ENCODE measurements at places on chromosomes 1 and 21. TPM values are rescaled to one million over a fixed set of nuclear protein-coding genes. Genes with fewer than 3 reads are reported as not detected.

Gene PDE9A
- total RNA-seq = 1.3 TPM

Gene KIAA0040
- total RNA-seq = 4.2 TPM

Gene FUCA1
- 33.8 TPM for total RNA-seq

Gene FCRL5
- not detected for total RNA-seq

- peak; percentile 7 for DNase-seq
Measured at GRCh38 chr1:110118636-110119396, 6.6 kb downstream of the UBL4B start.

DNA sequence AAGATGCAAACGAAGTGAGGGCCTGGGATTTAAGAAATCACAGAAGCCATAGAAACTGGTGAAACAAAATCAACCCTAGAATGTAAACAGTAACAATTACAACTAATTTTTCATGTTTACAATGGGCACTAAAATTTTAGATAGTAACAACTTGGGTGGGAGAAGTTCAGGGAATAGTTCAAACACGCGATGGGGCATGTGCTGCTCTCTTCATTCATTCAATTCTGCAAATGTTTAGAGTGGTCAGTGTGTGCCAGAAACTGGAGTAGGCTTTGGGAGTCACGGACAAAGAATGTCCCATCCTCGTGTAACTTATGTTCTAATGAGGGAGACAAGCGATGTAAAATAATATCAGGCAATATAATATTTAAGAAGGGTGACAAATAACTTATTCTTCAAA is 133.4 kb downstream of the GREM2 start:
- DNase-seq = no peak

DNA sequence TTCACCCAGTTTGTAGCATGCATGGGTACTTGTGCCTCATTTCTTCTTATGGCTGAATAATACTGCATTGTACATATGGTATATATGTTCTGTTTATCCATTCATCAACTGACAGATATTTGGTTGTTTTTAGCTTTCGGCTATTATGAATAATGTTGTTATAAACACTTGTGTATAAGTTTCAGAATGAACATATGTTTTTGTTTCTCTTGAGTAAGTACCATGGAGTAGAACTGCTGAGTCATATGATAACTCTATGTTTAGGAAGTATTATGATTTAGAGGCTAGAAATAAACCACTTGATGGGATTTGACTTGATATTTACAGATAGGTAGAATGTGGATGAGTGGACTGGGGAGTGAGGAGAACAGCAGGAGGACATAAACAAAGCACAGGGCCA is 48.6 kb downstream of the WNT2B start:
- no peak for DNase-seq

- no peak for DNase-seq
Measured at GRCh38 chr1:54376430-54377039, 29.7 kb downstream of the SSBP3 start.

DNA sequence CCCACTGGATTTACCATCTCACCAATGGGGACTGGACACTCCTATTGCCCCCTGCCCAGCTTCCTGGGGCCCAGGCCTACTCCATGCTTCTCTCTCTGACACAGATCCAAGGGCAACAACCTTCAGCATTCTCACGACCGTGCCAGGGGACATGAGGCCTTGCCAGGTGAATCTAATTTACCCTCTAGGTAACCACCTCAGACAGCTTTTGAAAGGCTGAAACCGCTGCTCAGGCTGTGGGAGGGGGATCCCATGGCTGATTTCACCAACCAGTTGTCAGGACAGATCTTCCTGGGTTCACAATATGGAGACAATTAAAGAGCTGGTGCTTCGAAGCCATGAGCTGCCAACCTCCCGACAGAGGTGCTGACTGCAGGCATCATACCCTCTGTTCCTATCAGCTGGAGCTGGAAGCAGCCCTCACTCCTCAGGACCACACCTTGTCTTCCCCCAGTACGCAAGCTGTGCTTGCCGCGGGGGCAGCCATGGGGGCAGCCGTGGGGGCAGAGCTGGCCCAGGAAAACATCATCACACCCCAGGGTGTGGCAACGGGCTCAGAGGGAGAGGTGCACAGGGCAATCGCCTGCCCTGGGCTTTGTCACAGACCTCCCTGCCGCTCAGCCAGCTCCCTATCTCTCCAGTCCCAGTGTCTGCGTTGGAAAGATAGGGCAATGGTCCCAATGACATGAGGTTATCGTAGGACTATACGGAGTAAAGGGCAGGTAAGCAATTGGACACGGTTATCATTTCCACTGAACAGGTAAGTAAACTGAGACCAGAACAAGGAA is 120.2 kb downstream of the DMRTB1 start:
- DNase-seq = no peak

DNA sequence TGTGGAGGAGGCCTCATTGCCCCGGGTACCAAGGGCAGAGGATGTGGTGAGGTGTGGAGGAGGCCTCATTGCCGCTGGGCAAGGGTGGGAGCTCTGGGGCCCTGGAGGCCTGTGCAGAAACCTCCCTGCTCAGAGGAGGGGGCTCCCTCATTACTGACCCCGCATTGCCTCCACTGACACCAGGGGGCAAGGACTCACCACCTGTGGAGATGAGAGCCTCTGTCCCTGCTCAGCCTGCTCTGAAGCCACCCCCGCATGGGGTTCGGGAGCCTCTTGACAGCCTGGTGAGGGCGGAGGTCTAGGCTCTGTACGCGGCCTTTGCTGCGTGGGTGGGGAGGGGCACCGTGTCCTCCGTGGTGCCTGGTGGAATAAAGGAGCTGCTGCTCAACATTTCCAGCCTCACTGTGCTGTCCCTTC is 95.0 kb upstream of the COL6A1 start:
- no peak for DNase-seq

DNA sequence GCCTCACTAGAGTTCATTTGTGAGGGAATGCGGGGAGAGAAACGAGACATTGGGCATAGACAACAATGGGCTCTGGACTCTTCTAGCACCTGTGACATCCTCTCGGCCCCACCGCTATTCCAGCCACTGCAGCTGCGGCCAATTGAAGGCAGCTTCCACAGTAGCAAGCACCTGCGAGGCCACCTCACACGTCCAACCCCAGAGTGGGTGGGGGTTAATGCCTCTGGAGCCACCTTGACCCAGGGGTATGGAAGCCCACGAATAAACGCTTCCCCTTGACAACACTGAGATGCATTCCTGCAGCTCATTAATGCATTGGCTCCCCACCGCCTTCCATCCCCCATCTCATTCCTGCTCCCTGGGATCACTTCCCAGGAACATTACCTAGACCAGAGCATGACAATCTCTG is 104.4 kb downstream of the GLIS1 start:
- no peak for DNase-seq

DNA sequence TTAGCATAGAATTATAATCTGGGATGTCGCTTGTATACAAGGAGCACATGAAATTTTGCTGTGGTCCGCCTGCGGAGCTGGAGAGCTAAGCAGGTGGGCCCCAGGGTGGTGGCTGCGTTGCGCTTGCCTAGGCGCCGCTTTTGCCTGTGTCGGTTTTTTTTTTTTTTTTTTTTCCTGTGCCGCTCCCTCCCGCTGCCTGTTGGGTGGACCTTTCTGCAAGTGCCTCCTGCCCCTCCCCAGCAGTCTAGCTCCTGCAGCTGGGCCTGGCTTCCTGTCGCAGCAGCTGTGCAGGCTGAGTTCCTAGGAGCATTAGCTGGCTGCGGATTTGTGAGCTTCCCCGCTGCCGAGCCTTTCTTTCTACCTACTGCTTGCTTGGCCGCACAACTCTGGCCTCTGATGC is 20.6 kb downstream of the PYHIN1 start:
- DNase-seq = no peak

DNA sequence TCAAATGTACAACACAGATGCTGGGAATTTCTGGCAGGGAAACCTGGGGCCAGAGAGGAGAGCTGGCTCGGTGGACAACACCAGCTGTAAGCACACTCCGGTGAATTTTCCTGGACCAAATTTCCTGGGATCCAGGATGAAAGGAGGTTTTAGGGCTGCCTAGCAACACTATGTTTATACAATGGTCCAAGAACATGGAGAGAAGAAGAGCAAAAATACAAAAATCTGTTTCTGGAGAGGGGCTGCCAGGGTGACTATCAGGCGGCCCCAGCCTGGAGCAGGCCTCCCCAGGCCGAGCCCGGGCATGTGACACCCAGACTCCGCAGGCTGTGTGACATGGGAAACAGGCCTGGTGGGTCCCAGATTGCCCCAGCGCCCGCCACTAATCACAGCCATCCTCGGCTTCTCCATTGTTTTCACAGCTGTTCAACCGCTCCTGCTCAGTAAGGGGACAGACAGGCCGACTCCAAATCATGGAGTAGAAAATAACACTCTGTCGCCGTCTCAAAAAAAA is 336.0 kb upstream of the NFIA start:
- no peak for DNase-seq

DNA sequence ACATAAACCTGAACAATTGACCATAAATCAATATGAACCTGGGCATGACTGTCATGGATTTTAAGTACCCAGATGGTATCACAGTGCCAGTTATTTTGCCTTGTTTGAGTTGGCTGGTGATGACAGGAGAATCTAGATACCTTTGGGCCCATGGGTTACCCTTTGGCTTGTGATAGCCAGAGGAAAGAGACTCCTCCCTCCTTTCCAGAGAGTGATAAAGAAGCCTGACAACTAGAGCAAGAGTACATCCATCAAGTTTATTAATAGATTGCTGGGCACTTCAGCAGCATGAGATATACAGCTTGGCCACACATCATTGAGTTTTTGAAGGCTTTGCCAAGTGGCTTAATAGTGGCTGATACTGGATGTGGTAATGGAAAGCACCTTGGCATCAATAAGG is 6.6 kb upstream of the FMO3 start:
- no peak for DNase-seq

GRCh38 chr21:32549440-32549839 is 35.9 kb downstream of the TCP10L start:
- no peak for DNase-seq

DNA sequence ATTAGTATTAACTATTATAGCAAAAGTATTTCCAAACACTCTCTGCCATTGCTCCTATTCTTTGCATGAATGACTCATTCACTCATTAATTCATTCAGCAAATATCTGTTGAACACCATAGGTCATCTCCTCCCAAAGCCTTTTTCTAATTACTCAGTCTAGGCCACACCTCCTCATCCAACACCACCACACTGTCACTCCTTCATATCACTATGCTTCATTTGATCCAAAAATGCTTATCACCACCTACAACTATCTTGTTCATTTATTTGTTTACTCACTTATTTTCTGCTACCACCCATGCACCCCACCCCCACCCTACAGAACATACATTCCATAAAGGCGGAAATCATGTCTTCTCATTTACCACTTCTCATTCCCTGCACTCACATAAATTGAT is 94.4 kb upstream of the TNFSF4 start:
- DNase-seq = no peak

DNA sequence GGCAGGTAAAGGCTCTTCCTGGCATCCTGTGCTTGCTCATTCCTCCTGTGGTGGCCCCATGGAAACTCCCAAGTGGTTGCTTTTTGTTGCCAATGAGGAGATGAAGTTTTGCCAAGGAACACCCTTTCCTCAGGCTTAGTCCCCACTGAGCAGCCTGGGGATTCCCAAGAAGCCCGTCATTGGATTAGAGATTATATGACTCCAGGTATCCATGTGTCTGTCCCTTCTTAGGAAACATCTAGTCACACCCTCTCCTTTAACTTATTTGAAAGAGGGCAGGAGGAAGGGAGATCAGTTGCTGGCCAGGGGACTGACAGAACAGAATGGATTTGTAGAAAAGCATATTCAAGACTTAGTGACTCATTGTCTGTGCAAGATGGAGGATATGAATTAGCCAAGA is 3.8 kb upstream of the LCE3A start:
- no peak for DNase-seq

DNA sequence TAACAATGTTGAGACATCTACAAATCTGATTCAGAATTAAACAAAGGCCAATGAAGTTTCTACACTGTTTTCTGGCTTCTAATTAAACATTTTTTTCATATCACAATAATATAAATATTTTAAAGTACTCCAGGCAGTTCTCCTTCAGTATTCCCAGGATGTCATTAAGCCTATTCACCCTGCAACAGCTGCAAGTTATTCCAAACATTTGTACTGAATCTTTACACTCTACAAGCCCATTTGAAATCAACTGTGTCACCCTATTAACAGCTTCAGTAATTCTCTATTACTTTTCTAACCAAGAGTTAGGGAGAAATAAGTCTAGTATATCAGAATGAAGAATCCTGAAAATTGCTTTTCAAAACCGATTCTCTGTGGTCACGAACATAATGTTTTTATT is 124.6 kb downstream of the OLFML2B start:
- no peak for DNase-seq

DNA sequence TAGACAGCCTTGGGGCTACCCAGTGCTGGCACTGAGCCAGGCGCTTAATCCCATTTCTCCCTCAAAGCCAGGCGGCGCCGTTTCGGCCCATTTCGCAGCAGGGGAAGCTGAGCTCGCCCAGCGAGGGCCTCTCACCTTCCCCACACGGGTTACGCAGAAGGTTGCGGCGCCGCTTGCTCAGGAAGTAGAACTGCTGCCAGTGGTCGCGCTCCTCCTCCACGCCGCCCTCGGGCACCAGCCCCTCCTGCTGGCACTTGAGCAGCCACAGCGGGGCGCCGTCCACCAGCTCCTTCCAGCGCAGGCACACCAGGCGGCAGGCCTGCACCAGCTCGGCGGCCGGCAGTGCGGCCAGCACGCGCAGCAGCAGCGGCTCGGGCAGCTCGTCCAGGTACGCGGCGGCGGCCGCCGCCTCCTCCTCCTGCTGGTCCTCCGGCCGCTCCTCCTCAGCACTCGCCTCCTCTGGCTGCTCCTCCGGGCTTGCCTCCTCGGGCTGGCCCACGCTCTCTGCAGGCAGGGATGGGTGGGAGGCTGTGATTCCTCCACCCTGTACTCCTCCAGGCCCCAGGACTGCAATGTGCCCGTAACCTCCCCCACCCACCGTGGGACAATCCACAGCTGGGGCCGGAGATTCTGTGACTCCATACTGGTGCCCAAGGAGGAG is 3.8 kb downstream of the FBXO2 start:
- DNase-seq = no peak

- DNase-seq = no peak
Measured at GRCh38 chr1:8525216-8525557, 207.3 kb downstream of the SLC45A1 start.

DNA sequence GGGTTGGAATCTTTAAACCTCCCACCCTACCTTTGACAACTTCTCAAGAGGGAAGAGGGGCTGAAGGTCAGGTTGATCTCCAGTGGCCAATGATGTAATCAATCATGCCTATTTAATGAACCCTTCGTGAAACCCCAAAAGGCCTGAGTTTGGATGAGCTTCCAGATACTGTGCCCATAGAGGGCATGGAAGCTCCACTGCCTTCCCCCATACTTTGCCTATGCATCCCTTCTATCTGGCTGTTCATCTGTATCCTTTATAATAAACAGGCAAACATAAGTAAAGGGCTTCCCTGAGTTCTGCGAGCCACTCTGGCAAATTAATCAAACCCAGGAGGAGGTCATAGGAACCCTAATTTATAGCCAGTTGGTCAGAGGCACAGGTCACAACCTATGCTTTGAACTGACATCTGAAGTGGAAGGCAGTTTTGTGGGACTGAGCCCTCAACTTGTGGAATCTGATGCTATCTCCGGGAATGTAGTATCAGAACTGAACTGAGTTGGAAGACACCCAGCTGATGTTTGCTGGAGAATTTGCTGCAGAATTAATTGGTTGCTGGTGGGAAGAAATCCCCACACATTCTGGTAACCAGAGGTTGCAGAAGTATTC is 24.8 kb downstream of the S100A10 start:
- DNase-seq = no peak

- no peak for DNase-seq
Measured at GRCh38 chr21:29091033-29091432, 17.6 kb upstream of the CCT8 start.
